Activated CD4-positive, alpha-beta T cell treated with anti-CD3 and anti-CD28 coated beads for 1 hour (primary cell): ENCODE measurements at places on chromosomes 7 and 10.

DNA sequence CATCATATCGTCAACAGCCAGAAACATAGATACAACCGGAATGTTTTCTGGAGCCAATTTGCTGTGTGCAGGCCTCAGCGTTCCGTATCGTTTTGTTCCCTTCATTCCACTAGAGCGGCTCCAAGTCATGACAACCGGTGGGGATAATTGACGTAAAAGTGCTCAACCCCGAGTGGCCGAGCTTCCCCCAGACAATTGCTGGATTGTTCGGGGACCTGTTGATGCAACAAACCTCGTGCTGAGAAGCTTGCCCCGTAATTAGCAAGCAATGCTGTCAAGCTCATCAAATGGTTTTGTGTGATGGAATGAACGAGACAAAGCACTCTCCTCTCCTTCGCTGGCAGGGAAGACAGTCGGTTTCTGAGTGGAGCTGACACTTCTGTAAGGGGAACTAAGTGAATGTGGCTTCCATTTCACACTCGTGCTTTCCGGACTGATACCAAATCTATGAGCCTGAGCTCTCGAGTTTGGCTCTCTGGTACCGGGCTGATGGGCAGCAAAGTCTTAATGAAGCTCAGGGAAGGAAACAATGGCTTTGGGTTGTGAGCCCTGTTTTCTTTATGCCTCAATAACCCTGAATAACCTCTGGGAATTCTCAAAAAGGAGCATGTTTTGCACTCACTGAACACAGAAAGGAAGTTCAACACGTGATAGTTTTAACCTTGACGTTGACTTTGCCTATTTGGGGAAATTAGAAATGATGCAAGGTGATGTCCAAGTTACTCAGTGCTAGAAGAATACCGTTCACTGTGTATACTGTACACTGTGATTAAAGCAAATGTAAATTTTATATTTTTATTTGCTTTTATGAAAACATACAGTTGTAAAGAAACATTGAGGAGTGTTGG, 220.5 kb downstream of the BAMBI start:
- DNase-seq, result no peak

DNA sequence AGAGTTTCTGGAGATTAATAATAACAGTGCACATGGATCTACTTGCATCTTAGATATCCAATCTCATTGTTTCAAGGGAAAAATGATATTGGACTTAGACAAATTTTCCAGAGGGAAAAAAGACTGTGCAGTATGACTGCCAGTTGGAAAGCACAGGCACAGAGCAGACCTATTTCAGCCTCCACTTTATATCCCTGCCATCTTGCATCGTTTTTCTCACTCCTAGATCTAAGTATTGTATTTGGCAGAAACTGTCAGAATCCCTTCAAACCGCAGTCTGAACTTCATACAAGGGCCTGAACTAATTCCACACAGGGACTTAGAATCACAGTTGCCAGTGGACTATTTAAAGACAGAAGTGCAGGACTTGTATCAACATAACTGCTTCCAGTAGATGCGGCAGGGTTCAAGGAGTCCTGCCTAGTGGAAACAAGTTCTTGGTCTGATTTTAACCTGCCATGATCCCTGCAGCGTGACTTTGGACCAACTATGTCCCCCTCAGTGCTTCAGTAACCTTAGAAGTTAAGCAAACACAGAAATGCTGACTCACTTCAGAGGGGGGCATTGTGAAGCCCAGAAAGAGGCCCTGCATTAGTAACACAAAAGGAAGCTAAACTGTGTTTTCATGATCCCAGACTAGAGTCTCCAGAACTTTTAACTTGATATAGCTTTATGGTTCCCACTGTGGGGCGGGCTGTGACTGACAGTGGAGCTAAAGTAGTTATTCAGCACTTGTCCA, 95.7 kb upstream of the PALS2 start:
- no peak for DNase-seq

DNA sequence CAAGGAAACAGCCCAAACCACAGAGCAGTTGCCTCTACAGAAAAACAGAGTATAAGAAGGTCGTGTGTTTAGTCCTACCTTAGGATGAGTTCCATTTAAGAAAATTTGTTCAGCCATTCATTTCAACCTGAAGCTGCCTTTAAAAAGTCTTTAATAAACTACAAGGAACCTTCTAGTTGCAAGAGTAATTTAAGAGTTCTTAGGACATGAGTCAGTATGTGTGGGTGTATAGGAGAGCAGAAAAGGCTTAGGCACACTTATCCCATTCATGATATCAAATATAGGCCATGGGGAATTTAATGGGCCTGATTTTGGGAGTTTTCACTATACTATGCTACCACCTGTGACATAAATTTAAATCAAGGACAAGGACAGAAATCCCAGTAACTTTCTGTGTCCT, 496.8 kb downstream of the TFEC start:
- DNase-seq, result no peak

DNA sequence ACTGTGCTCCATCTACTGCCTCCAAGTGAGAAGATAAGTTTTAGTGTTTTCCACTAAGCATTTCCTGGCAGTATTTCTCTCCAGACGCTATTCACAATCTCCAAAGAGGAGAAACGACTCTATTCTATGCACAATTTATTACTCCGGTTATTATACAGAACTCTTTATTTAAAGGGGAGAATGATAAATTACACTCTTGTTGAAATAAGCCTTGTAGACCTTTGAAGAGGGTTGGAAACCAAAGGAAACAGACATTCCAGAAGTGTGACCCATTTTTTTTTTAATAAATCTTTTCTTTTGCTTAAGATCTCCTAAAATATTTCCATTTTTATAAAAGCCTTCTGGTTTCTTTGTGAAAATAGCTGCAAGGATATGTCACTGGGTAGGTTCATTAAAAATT, 76.1 kb upstream of the HDAC9 start:
- no peak for DNase-seq

DNA sequence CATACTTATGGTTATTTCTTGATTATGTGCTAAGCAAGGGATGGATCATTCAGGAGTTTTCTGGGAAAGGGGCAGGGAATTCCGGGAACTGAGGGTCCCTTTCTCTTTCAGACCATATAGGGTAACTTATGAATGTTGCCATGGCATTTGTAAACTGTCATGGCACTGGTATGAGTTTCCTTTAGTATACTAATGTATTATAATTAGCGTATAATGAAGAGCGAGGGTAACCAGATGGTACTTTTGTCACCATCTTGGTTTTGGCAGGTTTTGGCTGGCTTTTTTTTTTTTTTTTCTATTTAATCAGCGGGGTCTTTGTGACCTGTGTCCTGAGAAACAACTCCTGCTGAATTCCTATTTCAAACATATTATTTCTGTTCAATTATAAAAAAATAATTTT, 237.6 kb upstream of the PTER start:
- DNase-seq, result no peak

GRCh38 chr7:21071561-21072501, 285.1 kb upstream of the SP8 start:
- DNase-seq, result no peak

- no peak for DNase-seq
Observed at GRCh38 chr7:88102675-88103074, 117.2 kb downstream of the SRI start.

DNA sequence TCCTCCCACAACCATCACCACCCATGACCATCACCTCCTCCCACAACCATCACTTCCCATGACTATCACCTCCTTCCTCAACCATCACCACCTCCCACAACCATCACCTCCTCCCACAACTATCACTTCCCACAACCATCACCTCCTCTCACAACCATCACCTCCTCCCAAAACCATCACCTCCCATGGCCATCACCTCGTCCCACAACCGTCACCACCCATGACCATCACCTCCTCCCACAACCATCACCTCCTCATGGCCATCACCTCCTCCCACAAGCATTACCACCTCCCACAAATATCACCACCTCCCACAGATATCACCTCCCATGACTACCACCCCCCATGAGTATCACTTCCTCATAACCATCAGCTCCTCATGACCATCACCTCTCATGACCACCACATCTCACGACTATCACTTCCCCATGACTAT, 52.2 kb downstream of the PDGFA start:
- DNase-seq, result no peak

DNA sequence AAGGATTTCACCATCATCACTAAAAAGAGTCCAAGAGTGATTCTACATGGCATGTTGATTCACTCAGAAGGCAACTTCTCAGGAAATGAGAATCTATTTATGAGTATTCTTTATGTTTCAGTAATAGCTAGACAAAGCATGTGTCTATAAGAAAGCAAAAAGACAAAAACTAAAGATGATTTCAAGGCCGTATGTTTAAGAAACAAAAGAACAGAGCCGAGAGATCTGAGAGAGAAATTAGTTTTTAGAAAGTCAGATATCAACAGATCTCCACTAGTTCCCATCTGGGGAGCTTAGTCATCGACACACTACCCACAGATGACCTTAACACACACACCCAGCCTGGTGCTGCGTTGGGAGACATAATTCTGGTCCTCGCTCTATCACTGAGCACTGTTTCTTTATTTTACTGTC, 21.0 kb downstream of the PIP4K2A start:
- no peak for DNase-seq

- DNase-seq, result no peak
Observed at GRCh38 chr7:121936951-121937623, 64.1 kb downstream of the PTPRZ1 start.

DNA sequence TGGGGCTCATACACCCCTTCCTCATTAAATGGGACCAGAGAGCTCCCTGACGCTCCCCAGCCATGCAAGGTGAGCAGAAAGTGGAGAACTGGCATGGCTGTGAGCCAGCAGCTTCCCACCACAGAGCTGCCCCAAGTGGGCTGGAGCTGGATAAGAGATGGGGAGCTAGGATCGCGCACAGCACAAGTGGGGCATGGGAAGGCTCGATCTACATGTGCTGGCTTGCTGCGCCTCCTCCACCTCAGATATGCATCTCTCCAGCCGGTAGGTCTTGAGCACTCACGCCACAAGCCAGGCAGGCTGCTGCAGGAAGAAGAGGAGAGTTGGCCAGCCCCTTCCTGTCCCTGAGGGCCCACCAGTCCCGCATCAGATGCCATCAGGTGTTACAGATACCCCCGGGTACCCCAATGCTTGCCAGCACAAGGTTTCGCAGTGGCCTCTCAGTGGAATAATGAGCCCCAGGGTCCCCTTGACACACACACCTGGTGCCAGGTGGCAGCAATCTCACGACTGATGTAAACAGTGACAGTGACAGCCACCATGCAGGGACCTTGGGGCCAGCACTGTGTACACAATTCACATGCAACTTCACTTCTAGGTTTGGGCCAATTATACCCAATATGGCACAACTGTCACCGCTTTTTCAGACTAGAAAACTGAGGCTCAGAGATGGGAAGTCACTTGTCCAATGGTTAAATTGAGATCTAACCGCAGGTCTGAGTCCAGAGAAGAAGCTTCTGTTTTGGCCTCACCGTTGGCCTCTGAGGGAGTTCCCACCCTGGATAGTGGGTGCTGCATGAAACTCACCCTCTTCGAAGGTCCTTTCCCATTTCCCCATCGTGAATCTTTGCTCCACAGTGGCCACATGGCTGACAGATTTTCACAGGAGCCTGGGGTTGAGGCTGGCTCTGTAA, 79.3 kb downstream of the OAT start:
- DNase-seq, result no peak

DNA sequence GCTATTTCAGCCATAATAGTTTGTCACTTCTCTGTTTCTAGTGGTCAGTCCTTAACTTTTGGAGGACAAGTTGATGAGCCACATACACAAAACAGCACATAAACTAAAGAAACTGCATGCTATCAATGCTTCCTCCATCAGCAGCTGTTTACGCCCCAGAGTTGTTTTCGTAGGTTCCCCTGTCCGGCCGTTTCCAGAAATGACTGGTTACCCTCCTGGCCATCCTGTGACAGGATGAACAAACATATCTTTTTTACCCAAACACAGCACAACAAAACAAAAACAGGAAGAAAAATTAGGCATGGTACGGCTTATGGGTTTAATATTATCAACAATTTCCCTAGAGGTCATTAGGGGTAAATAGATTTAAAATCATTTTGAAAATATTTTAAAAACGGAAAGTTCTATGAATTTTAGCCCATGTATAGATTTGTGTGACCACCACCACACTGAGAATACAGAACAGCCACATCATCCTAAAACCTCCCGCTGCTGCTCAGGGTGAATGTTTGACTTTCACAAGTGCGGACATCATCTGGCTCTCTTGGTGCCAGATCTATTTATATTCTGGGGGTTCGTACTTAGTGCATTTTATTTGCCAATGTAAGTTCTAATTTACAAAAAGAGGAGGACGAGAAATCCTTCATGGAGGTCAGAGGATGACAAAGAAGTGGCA, 74.8 kb downstream of the HIPK2 start:
- no peak for DNase-seq

DNA sequence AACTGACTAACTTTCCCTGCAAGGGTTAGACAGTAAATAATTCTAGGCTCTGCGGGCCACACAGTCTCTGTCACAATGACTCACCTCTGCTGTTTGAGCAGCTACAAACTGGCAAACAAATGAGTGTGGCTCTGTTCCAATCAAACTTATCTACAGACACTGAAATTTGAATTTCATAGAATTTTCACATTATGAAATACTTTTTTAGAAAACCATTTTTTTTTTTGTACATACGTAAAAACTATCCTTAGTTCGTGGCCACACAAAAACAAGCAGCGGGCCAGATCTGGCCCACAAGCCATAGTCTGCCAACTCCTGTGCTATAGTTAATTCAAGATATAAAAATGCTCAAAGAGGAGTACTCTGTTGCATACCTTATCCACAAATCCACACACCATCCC, 32.6 kb downstream of the PIP4K2A start:
- DNase-seq, result no peak

DNA sequence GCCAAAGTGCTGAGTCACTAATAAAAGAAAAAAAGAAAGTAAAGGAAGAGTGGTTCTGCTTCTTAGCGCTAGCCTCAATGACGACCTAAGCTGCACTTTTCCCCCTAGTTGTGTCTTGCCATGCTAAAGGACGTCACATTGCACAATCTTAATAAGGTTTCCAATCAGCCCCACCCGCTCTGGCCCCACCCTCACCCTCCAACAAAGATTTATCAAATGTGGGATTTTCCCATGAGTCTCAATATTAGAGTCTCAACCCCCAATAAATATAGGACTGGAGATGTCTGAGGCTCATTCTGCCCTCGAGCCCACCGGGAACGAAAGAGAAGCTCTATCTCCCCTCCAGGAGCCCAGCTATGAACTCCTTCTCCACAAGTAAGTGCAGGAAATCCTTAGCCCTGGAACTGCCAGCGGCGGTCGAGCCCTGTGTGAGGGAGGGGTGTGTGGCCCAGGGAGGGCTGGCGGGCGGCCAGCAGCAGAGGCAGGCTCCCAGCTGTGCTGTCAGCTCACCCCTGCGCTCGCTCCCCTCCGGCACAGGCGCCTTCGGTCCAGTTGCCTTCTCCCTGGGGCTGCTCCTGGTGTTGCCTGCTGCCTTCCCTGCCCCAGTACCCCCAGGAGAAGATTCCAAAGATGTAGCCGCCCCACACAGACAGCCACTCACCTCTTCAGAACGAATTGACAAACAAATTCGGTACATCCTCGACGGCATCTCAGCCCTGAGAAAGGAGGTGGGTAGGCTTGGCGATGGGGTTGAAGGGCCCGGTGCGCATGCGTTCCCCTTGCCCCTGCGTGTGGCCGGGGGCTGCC, at the start of gene IL6:
Gene IL6 (plus strand): TSS at position 294 of the 807 bp plus-strand sequence. CDS start 63 bp downstream, at position 357.
- DNase-seq, result no peak

GRCh38 chr10:110548002-110548401, 19.5 kb upstream of the SMC3 start:
- DNase-seq, result no peak

GRCh38 chr10:12322583-12323131, 26.7 kb upstream of the CAMK1D start:
- DNase-seq, result no peak

- no peak for DNase-seq
Observed at GRCh38 chr10:103575416-103576075, 82.0 kb downstream of the NEURL1 start.

GRCh38 chr10:127118034-127118433, 78.4 kb downstream of the INSYN2A start:
- no peak for DNase-seq

- peak; percentile 47 for DNase-seq
Observed at GRCh38 chr7:102390697-102391484, 5.3 kb upstream of the PRKRIP1 start.
